ENCODE measurements at places on chromosomes 5 and 9. TPM values are rescaled to one million over a fixed set of nuclear protein-coding genes. Genes with fewer than 3 reads are reported as not detected.

The KCTD16 gene
- polyA plus RNA-seq: 0.02 TPM

The CDK9 gene
- polyA plus RNA-seq: 122 TPM

DNA sequence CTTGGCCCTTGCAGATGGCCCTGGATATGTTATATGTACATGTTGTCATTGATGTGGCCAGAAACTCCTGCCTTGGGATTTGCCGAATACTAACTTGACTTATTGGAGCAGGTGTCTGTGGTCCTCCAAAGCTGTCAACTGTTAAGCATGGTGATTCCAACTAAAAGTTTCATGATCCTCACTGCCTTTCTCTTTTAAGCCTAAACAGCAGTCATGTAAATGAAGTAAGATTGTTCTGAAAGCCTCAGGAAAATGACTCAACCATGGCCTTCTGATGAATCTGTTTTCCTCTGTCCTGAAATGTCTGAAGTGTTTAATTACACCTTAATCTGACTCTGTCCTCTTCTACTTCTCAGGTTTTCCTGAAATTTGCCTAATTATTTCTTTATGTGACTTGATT is 245.0 kb downstream of the FAM114A2 start:
- H3K27me3 ChIP-seq: no peaks in the 10 kb centered on the region
- no peaks in the 10 kb centered on the region for H3K36me3 ChIP-seq
- DNase-seq: no peak
- H3K27ac ChIP-seq: no peak overlapping the region
- H3K4me1 ChIP-seq: no peaks in the 10 kb centered on the region

The HAVCR2 gene
- 21.5 TPM for polyA plus RNA-seq

DNA sequence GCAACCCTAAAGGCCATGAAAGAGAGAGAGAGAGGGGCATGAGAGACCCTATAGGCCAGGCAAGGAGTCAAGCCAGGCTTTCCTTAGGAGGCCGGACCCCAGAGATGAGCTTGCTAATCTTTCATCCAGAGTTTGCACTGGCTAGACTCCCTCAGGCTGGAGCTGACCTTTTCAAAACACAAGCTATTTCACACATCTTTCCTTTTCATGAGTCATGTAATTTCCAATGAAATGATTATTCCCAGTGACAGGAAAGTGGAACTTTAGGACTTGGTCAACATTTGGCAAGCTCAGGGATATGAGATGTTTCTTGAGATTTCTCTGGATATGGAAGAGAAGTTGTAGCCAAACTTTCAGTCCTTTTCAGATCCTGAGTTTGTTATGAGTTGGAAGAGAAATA is 117.7 kb downstream of the TARS1 start:
- H3K36me3 ChIP-seq: no peaks in the 10 kb centered on the region
- H3K27ac ChIP-seq: no peak overlapping the region
- no peaks in the 10 kb centered on the region for H3K4me1 ChIP-seq
- DNase-seq: no peak
- no peak overlapping the region for H3K4me3 ChIP-seq
- H3K27me3 ChIP-seq: no peaks in the 10 kb centered on the region

GRCh38 chr9:93187047-93187446 is 3.1 kb downstream of the WNK2 start:
- peaks cover 15% of the 10 kb centered on the region for H3K4me1 ChIP-seq
- peaks cover 65% of the 10 kb centered on the region for H3K27me3 ChIP-seq
- H3K4me3 ChIP-seq: no peak overlapping the region
- DNase-seq: no peak

All from thymus (tissue), 14 donors.